ENCODE measurements at places on chromosomes 3 and 15. TPM values are rescaled to one million over a fixed set of nuclear protein-coding genes. Genes with fewer than 3 reads are reported as not detected.

DNA sequence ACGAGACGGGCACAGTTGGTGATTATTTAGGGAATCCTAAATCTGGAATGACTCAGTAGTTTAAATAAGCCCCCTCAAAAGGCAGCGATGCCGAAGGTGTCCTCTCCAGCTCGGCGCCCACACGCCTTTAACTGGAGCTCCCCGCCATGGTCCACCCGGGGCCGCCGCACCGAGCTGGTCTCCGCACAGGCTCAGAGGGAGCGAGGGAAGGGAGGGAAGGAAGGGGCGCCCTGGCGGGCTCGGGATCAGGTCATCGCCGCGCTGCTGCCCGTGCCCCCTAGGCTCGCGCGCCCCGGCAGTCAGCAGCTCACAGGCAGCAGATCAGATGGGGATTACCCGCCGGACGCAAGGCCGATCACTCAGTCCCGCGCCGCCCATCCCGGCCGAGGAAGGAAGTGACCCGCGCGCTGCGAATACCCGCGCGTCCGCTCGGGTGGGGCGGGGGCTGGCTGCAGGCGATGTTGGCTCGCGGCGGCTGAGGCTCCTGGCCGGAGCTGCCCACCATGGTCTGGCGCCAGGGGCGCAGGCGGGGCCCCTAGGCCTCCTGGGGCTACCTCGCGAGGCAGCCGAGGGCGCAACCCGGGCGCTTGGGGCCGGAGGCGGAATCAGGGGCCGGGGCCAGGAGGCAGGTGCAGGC lies 318.0 kb downstream of the FGF12 start:
- DNase-seq, result no peak

RPP14 gene
- total RNA-seq, result 21.3 TPM

- DNase-seq, result no peak
These were observed 1025.1 kb downstream of the OTOL1 start for GRCh38 chr3:162521669-162522068.

DNA sequence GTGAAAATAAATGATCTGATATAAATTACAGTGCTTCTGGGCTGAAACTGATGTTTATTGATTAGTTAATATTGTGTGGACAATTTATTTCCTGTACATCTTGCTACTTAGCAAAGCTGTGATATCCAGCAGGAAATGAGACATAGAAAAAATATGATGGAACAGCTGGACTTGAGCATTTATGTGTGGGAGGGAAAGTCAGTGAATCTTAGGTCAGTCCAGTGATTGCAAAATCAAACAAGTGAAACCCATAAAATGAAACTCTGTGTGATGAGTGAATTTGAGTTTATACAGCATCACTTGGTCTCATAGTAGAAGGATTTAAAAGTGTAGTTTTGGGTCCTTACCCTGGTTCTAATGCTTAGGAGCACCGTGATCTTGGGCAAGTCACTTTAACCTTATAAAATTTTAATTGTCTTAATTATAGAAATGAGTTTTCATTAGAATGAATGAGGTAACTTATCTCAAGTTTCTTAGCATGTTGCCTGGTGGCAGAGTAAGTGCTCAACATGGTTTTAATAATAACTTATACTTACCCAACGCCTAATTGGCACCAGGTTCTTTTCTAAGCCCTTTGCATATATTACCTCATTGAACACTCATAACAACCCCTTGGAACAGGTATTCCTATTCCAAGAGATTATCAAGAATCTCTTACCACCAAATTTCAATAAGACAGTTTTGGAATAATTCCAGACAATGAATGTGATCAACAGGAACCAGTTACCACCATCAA lies 194.6 kb downstream of the ADAMTSL3 start:
- no peak for DNase-seq

GRCh38 chr15:70748281-70748747 lies 15.0 kb downstream of the UACA start:
- DNase-seq, result no peak

DNA sequence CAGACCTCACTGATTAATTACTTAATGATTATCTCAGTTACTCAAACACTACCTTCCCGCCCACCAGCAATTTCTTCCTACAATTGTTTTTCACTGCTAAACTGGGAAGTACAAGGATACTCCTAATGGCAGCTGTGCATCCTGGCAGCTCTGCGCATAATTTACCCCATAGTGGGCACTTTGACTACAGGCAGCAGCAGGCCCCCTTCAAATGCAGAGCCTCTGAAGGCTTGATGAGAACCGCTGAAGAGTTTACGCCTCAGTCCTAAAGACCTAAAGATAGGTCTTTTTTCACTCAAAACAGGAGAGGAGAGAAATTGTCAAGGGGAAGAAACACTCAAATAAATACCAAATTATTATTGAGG lies 10.7 kb downstream of the CCDC32 start:
- DNase-seq, result no peak

ICE2 gene
- total RNA-seq, result 31.7 TPM

- no peak for DNase-seq
These were observed 2.7 kb downstream of the MSL2 start for GRCh38 chr3:136193278-136194054.

- peak; percentile 33 for DNase-seq
These were observed 28.3 kb downstream of the MITF start for GRCh38 chr3:69767571-69767970.

GRCh38 chr15:20345401-20345958 lies 196.1 kb downstream of the GOLGA6L6 start:
- peak; percentile 5 for DNase-seq

GRCh38 chr3:47601281-47601680 lies 22.6 kb upstream of the CSPG5 start:
- no peak for DNase-seq

- no peak for DNase-seq
These were observed 441 bp upstream of the UCN2 start for GRCh38 chr3:48564022-48564421.

CAMK2N2 gene
- total RNA-seq, result not detected

LYZL4 gene
- not detected for total RNA-seq

GRCh38 chr3:101542957-101543356 lies 18.7 kb upstream of the TRMT10C start:
- no peak for DNase-seq

DNA sequence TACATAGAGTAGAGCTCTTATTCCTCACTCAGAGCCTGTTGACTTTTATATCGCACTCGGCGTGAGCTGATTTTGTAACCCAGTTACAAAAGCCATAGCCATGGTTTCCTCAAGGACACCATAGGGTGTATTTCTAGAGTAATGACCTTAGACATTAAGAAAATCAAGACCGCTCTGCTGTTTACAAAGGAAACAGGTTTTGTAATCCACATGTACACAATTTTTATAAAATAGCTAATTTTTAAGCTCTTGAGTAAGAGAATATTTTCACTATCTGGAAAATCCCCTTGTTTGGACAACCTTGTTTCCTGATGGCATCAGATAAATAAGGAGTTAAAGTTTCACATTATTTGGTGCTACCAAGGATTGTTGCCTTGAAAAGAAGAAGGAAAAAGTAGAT lies 104.7 kb downstream of the PGPEP1L start:
- no peak for DNase-seq

DNA sequence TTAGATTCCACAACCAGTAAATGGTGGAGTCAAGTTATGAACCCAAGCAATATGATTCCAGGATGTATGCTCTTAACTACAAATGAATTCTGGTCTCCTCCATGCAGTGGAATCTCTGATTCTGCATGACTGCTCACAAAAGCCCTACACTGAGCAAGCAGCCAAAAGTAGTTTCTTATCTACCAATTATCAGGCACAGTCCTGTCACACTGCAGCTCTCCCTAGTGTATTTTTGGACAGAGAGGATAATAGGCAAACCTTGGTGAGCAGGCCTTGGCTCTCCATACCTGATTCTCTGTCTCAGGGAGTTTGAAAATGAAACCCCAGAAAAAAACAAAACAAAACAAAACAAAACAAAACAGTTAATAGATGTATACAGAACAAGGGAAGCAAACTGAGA lies 3.5 kb upstream of the SSR3 start:
- DNase-seq, result no peak

- DNase-seq, result no peak
These were observed 16.6 kb downstream of the ZIC4 start for GRCh38 chr3:147389717-147390116.

Measured in left colon (tissue), 2 donors.